Left ventricle myocardium inferior (tissue), 1 donor: ENCODE measurements at places on chromosomes 1 and 21. TPM values are rescaled to one million over a fixed set of nuclear protein-coding genes. Genes with fewer than 3 reads are reported as not detected.

C1orf159 gene
- 3.8 TPM for total RNA-seq

PTPRF gene
- total RNA-seq = 2.9 TPM

EPHA8 gene
- not detected for total RNA-seq

KLF17 gene
- total RNA-seq = not detected

LAMB3 gene
- total RNA-seq = 6.5 TPM

CERS2 gene
- total RNA-seq = 78.9 TPM

SH2D1B gene
- 0.11 TPM for total RNA-seq

SPATA6 gene
- 9.3 TPM for total RNA-seq

GUCA2B gene
- not detected for total RNA-seq

AJAP1 gene
- 0.16 TPM for total RNA-seq

HFM1 gene
- 1.7 TPM for total RNA-seq

FH gene
- 224 TPM for total RNA-seq

TAS1R1 gene
- total RNA-seq = not detected

LEFTY2 gene
- total RNA-seq = 0.69 TPM

SH2D2A gene
- 0.88 TPM for total RNA-seq

SPATA46 gene
- total RNA-seq = not detected

COL18A1 gene
- 66.5 TPM for total RNA-seq

MEGF6 gene
- 9.5 TPM for total RNA-seq

TIE1 gene
- 25.1 TPM for total RNA-seq

ISG15 gene
- total RNA-seq = 14.5 TPM

GNAT2 gene
- total RNA-seq = not detected

GJB3 gene
- total RNA-seq = not detected

PRR9 gene
- total RNA-seq = not detected

UBE2U gene
- 0.85 TPM for total RNA-seq

SERINC2 gene
- 1.6 TPM for total RNA-seq

RGS8 gene
- 0.05 TPM for total RNA-seq

RNU1-1 gene
- total RNA-seq = 6,072 TPM

REN gene
- not detected for total RNA-seq

RGL1 gene
- total RNA-seq = 19.4 TPM
